ENCODE measurements at places on chromosomes 16 and 17. TPM values are rescaled to one million over a fixed set of nuclear protein-coding genes. Genes with fewer than 3 reads are reported as not detected.

KRTAP4-3 gene
- not detected for total RNA-seq

PRAC2 gene
- total RNA-seq = not detected

TTLL6 gene
- not detected for total RNA-seq

STH gene
- total RNA-seq = not detected

MYH3 gene
- 15.4 TPM for total RNA-seq

CYGB gene
- total RNA-seq = 2.1 TPM

CHST5 gene
- not detected for total RNA-seq

TMEM107 gene
- 17.2 TPM for total RNA-seq

CD68 gene
- total RNA-seq = 4.6 TPM

NLK gene
- total RNA-seq = 14.6 TPM

PRR14 gene
- 81.4 TPM for total RNA-seq

C17orf67 gene
- 9.5 TPM for total RNA-seq

NPB gene
- 0.69 TPM for total RNA-seq

MSLN gene
- total RNA-seq = not detected

KCTD13 gene
- total RNA-seq = 65.4 TPM

CD300H gene
- not detected for total RNA-seq

ITGAD gene
- not detected for total RNA-seq

KRT40 gene
- total RNA-seq = not detected

MYH10 gene
- 1.7 TPM for total RNA-seq
